ENCODE measurements at places on chromosomes 16 and 17.
A peak's percentile ranks its signal among the peaks of the same experiment; 100 is the strongest.

DNA sequence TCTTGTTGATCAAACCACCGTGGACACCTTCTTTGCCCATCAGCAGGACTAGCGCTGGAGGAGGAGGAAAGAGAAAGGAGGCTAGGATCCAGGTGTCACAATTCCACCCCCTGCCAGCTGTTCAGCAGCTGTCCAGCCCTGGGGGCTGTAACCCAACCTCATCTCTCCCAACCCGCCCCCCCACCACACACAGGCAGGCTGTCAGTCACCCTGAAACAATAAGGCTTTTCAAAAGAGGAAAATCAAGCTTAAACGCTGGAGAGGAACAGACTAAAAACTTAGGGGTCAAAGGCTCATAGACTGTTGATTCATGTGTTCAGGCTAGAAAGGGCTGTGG is 2.4 kb downstream of the PFN1 start:
- no peak for DNase-seq

- DNase-seq, result peak; percentile 23
These were observed 46.0 kb upstream of the ERCC4 start for GRCh38 chr16:13873835-13874438.

DNA sequence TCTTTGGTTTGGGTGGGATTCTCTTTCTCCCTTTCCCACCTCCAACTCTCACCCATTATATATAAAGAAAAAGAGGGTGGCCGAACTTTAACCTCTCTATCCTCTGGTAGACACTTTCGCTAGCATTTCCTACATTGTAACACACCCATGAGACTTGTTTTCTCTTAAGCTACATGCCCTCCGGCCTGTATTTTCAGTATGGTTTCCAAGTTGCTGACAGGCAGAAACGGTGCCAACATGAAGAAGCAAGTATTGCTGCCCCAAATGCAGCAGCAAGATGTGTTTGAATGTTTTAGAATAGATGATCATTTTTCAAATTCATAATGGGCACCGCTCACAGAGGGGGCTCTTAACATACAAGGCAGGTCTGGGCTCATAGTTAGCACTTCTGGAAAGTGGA is 18.7 kb upstream of the CYB5B start:
- DNase-seq, result no peak

DNA sequence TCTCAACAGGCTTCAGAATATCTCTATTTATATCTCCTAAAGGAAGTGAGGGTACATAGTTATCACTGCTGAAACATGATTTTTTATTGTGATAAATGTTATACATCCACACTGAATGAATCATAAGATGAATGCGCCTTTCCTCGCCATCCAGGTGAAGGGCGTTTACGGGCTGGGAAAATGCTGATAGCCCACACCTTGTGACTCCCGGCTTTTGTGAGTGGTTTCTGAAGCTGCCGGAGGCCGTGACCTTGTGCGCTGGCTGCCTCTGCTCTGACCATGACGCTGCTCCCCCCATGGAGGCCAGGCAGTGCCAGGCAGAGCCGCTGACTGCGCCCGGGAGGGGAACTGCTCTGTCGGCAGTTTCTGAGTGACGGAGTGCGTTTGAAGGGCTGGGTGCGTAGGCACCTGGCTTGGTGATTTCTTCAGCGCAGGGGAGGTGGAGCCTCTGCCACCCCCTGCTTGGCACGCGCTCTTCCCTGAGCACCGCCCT is 97.2 kb downstream of the RAP1GAP2 start:
- no peak for DNase-seq

DNA sequence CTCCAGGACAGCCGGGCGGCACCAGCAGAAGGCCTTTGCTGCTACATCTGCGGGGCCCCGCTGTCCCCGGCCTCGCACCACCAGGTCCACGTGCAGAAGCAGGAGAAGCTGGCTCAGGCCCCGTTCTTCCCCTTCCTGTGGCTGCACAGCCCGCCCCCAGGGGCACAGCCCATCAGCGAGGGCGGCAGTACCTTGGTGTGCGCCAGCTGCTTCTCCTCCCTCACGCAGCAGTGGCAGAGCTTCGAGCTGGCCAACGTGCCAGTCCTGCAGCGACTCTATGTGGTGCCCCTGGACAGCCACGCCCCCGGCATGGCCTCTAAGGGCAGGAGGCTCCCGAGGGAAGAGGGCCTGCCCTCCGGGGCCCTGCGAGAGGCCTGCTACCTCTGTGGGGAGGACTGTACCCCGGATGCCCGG is 58.3 kb upstream of the CIBAR2 start:
- DNase-seq, result no peak

DNA sequence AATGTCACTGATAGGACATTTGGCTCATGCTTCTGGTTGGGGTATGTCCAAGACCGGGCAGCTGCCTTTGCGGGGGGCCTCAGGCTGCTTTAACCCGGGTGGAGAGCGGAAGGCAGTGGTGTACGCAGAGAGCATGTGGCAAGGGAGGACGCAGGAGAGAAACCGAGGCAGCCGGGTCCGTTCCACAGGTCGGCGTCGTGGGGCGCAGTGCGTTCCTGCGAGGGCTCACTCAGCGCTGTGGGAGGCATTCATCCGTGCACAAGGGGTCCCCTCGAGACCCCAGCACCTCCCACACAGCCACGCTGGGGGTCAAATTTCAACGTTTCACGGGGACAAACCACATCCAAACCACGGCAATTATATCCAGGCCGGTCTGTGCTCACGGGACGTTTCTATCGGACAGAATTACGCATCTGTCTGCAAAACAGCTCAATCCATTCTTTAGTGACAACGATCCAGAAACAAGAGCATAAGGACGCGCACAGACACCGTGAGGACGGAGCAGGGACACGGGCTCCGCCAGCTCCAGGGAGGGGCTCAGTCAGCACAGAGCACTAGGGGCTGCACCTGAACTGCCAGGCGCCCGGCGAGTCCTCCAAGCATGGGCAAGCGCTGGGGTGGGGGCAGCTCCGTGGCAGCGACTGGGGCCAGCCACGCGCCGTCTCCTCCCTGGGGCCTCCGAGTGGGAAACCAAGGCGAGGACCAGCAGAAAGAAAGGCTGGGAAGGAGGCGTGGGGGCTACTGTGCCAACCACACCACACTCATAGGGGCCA is 108.4 kb upstream of the METRNL start:
- DNase-seq, result no peak

- no peak for DNase-seq
These were observed 92.4 kb upstream of the HSBP1 start for GRCh38 chr16:83715217-83715920.

DNA sequence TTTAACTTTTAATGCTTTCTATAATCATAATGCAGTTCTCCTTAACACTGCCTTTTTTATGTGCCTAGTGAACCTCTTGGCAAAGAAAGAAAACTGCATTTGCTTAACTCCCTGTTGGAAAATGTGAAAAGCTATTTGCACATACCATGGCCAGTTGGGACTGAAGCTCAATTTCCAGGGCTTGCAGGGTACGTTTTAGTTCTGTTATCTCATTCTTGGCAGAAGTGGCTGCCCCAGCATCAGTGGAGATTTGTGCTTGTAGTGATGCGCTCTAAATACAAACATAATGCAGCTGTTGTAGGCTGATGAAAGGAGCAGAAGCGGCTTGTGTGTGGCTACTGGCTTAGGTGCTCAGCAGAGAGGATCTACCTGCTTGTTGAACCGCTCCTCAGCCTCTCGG is 3.7 kb downstream of the KRT24 start:
- no peak for DNase-seq

DNA sequence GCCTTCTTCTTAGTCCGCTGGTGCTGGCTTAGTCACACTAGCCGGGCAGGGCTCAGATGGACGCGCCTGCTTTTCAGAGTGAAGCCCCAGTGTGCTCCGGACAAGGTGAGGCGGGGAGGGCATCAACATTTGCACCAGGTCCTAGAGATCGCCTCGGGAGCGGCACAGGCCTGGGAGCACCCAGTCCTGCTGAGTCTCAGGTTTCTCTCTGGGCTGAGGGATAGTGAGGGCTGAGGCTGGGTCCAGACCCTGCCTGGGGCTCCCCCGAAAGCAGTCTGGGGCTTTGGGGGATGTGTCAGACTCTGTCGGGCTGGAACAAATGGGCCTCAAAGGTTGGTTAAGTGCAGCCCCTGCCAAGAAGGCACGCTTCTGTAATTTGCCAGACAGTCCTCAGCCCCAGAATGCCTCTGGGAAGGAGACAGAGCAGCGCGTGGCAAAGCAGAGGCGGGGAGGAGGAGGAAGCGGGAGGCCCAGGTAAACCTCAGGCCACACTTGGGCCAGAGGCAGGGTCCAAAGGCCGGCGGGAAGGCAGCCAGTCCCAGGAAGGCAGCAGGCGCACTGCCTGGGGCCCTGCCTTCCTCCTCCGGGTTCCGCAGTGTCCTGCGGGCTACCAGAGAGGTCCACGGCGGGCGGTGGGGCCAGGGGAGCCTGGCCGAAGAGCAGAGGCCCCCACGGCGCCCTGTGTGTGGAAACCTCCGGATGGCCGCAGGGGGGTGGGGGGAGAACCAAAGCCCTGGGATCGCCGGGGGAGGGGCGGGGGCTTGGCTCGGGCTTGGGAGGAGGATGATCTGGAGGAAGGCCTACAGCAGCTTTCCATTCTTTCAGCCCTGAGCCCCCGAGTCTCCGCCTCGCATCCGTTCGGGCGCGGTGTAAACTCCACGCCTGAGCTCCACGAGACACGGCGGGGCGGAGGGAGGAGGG is 39.5 kb upstream of the ATP2A3 start:
- no peak for DNase-seq

GRCh38 chr16:68399456-68399855 is 48.9 kb downstream of the SMPD3 start:
- DNase-seq, result no peak

DNA sequence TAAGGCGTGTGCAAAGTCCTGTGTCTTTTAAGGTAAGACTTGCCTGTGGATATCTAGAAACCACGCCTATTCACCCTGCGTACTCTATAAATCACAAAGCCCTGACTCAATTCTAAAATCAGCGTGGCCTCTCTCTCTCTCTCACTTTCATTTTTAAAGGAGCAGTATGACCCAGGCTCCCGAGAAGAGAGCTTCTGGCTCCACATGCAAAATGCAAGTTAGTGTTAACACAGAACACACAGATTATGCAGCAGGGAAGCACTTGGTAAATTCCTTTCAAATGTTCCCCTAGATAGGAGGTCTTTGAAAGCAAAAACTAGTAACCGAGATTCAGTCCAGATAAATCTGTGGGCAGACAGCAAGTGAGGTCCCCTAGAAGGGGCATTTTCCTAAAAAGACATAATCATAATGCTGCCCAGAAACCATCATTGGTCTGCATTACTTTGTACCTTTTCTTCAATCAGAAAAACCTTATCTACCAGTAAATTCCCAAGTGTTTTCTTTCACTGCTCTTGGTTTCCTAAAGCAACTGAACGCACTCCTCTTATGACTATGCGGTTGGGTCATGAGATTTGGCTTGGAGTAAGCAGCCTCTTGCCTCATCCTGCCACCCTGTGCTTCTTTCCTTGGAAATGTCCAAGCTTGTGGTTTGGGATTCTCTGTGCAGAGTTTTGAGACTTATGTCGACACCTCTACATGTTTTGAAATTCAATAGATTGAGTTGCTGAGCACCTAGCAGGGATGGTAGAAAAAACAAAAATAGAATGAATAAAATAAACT is 31.7 kb upstream of the KCNJ2 start:
- DNase-seq, result peak; percentile 5

DNA sequence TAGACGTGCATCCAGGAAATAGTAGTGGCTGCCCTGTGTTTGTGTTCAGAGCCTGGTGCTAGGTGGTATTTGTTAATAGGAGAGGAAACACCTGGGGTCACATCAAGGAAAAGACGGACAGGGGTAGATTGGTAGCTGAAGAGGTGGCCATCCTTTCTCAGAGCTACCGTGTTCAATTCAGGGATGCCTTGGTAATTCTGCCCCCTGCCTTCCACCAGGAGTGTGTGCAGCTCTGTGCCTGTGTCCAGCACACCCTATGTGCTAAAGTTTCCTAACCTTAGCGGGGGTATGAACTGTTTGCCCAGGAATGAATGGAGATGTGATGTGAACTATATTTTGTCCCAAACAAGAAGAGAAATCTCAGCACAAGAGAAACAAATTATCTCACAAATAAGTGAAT is 174.1 kb upstream of the MPHOSPH6 start:
- no peak for DNase-seq

DNA sequence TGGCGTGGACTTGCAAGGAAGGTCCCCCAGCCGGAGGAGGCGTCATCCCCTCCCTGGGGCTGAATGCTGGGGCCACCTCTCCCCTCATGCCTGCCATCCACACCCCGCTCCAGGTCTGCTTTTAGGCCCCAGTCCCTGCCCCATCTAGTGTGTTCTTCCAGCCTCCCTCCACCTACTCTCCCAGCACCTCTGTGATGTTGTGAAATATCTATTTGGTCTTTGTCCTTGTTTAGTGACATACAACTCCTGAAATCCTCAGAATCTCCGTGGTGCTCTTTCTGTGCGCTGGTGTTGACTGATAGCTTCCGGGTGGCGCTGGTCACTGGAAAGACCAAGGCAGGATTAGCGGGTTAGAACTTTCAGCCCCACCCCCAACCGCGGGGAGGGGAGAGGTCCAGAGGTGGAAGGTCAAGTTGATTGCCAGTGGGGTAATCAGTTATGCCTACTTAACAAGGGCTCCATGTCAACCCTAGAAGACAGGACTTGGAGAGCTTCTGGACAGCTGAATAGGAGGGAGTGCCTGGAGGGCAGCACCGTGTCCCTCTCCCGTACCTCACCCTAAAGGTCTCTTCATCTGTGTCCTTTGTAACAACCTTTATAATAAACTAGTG is 10.1 kb downstream of the TBC1D24 start:
- DNase-seq, result no peak

- DNase-seq, result no peak
These were observed 106.2 kb upstream of the ZNF469 start for GRCh38 chr16:88276591-88276990.

DNA sequence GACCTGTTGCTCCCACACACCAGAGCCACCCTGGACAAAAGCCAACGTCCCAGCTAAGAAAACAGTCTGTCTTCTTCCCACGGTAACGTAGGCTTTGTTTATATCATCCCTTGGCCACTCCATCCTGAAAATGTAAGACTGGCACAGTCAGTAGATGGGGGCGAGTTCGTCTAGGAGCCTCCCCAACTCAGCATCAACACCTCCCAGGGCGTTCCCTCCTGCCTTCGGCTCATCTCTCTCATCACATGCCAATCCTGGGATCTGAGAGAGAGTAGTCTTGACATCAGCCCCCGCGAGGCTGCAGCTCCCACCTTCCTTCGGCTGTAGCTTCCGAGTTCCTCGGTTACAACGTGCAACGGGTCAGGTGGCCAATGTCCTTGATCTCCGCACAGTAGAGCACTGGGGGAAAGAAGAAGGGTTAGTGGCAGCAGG is 894 bp downstream of the RNF227 start:
- DNase-seq, result no peak

GRCh38 chr16:21638573-21638975 is 13.8 kb downstream of the IGSF6 start:
- DNase-seq, result no peak

DNA sequence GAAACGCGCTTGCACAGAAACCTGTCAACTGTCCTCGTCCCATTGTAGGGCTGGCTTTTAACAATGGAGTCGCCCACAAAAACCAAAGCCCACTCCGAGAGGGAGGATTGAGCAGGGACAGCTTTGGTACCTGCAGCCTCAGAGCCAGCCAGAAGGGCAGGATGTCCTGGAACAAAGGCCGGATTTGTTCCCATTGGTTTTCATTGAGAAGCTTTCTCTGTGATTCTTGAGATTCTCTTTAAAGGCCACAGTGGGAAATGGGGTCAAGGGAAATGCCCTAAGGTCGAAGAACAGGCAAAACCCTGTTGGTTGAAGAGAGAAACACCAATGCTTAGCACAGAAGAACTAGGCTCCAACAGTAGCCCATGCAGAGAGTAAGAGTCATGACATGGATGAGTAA is 65.4 kb downstream of the C16orf78 start:
- DNase-seq, result no peak
